ENCODE measurements at places on chromosomes 3 and 15. TPM values are rescaled to one million over a fixed set of nuclear protein-coding genes. Genes with fewer than 3 reads are reported as not detected.

The P2RY14 gene
- not detected for polyA plus RNA-seq

DNA sequence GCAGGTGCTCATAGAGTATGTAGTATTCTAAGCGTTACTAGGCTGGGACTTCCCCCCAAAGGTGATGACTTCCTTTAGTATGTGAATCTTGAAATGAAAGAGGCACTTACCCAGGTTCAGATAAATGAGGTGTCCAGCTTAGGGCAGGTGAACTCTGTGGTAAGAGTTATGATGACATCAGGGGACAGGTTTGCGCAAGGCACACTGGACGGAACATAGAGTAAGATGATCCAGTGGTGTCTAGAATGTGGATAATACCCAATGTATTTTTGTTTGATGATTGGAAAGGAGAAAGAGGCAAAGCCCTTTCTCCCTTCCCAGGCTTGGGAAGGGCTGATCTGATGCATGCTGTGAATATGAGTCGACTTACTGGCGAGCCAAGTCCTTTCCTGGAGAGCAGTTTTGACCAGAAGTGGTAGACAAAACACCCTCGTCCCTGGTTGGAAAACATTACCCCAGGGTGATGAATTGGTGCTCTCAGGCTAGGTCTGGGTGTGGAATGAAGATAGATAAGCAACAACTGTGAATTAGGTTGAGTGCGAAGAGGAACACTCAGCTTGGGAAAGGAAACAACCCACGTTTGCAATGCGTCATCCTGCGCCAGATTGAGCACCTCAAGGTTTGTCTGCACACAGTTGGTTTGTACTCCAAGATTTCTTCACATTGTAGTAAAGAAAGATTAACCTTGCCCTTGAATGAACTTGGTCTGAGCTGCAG, 124.2 kb downstream of the GHSR start:
- DNase-seq, result no peak

DNA sequence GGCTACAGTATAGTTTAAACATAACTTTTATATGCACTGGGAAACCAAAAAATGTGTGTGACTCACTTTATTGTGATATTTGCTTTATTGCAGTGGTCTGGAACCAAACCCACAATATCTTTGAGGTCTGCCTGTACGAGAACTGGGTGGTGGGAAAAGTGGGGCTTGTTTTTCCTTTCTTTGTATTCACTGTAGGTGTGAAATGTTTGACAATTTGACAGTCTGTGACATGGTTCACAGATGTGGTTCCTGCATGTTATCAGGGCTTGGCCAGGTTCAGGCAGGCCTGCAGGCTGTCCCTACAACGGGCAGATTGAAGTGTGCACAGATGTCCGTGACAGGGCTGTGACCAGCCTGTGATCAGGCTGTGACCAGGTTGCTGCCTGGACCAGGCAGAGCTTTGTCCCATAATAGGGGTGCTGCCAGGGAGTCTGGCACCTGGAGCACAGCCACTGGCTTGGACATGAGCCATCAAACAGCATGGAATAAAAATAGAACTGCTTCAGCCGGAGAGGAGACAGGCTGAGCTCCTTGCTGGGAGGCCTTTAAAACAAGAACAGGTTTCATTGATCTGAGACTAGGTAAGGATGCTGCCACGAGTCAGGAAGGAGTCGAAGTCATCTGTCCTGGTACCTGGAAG, 61.0 kb downstream of the KLF13 start:
- DNase-seq, result peak; percentile 52

DNA sequence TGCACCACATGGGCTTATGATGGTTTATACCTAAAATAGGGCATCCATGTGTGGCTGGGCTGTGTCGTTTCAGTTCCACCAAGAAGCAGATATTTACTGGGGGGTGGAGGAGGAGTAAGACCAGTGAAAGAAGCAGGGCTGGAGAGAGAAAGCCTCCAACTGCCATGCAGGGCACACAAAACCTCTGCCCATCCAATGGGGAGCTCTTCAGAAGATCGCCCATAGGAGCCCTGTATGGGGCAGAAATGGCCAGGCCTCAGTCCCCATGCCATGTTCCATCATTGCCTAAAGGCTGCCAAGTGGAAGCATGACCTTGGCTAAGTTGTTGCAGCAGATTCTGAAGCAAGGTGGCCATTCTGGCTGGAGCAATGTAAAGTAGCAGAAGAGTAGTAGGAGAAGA, 277.0 kb downstream of the MEX3B start:
- no peak for DNase-seq

DNA sequence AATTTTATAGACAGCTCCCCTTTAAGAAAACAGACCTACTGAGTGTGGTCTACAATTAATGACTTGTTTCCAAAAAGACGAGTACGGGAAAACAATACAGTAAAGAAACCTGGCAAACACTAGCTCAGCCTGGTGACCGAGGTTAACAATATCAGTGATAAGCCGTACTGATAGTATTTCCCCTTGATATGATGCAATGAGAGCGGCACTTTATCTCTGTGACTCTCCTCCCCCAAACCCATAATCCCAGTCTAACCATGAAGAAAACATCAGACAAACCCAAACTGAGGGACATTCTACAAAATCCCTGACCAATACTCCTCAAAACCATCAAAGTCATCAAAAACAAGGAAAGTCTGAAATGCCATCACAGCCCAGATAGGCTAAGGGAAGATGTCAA, 8.2 kb downstream of the DENND4A start:
- DNase-seq, result no peak

DNA sequence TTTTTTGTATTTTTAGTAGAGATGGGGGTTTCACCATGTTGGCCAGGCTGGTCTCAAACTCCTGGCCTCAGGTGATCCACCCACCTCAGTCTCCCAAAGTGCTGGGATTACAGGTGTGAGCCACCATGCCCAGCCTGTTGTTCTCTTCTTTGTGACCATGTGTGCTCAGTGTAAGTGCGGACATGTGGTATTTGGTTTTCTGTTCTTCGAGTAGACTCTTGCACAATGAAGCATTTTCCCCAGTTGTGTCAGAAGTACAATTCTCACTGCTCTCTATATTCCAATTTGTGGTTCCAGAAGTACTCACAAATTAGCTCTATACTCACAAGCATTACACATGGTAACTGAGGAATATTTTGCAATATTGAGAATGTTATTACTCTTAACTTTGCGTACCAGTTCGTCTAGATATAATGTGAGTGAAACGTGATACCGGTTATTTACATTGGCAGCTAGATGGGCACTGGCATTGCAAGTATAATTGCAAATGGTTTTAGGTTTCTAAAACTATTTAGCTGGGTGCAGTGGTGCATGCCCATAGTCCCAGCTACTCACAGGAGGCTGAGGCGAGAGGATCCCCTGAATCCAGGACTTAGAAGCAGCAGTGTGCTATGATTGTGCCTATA, 34.2 kb upstream of the MTMR14 start:
- no peak for DNase-seq

DNA sequence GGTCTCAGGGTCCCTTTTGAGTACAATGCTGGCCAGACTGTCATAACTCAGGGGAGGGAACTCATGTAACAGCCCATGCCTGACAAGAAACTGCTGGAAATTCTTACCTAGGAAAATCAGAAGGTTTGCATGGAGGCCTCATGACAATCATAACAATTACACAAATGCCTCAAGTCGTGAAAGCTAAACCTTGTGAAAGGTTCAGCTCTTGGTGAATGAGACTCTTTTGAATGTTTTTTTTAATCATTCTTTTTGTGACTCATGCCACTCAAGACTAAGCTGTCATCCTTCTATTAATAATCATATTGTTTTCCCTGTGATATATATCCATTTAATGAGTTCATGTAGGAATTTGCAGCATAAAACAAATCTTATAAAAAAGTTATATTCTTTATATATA, 61.4 kb upstream of the LEKR1 start:
- no peak for DNase-seq

DNA sequence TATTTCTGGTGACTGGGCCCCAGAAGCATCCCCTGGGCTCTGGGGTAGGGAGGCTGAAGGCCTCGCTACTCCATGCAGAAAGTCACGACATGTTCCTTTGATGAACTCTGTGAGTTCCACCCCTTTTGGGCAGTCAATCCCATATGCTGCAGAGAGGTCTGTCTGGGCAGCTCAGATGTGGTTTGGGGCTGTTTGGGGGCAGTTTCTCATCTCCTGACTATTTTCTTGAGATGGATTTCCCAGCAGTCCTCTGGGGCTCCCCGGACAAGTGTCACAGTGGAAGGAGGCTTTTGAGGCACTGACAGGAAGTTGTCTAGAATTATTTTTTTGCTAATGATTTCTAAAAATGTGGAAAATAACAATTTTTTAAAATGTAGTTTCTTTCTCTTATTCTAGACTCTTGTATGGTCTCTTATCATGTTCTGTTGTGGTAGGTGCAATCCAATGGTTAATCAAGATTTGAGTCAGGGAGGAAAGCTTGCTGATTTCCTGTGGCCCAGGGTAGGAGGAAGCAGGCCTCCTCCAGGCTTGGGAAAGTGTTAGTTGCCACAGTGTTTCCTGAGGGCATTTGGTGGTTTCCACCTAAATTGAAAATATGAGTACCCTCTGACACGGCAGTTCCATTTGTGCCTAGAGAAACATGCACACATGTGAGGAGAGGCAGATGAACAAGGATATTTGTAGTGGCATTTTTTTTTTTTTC, 19.9 kb upstream of the TATDN2 start:
- no peak for DNase-seq

Measured in naive thymus-derived CD8-positive, alpha-beta T cell (primary cell).